ENCODE measurements at places on chromosomes 1 and 21.

DNA sequence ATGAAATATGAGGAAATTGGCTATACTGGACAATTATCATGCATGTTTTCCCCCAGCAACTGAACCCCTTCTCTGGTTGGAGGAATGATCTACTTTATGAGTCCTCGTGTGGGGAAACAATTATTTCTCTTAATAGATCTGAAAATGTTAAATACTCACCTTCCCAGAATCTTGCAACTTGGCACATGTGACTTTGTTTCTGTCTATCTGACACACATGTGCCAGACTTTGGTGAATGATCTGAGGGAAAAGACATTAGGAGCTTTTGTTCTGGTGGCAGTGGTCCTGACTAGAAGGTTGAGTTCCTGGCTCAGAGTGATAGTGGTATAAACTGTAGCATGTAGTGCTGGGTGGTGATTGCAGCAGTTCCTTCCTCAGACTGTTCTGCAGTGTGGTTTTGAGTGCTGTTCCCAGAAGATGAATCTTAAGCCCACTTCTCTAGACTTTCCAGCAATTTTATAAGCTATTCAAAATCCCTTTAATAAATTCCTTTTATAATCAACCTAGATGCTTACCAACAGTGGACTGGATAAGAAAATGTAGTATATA is 59.3 kb upstream of the B3GALNT2 start:
- DNase-seq: no peak

DNA sequence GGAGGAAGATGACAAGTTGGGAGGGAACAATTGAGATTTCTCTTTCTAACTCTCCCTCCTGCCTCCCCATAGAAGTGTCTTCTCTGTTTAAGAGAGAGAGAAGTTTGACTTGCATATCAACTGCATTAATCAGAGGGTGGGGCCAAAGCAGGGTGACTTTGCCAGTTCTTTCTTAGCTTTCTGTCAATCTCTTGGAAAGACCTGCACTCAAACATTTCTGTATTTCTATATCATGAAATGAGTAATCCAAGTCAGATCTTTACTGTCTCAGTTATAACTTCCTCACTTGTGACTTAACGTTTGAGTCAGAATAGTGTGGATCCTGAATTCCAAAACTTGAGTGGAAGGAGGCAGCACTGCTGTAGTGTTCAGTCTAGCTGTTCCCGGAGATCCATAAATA is 180.8 kb upstream of the KCNK2 start:
- DNase-seq: no peak

DNA sequence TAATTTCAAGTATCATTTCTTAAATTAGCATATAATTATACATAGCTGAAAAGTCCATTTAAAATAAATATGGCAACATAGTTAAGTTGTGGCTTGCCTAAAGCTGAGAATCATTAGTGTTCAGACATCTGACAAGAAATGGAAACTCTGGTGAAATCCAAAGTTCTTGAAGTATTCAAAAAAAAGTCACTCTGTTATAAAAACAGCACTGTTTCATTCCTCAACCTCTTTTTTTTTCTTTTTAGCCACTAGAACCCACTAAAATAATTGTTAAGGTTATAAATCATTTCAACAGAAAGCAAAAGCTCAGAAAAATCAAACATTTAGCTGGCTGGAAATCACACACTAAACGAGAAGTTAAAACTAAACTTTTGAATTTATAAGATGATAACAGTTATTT is 476.7 kb downstream of the LTN1 start:
- DNase-seq: no peak

DNA sequence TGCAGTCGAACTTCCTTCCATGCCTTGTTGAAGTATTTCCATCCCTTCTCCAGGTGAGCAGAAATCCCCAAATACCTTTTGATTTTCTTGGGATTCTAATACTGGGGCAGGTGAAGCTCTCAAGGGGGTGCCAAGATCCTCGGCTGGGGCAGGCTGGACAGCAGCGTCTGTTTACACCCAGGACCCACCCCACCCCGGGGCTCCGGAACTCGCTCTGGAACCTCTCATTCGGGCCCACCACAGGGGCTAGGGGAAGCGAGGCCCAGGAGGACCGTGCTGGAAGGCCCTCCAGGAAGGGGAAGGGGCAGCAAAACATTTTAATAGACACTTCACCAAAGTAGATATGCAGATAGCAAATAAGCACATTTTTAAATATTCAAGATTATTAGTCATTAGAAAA is 161.9 kb upstream of the GORAB start:
- DNase-seq: no peak

- no peak for DNase-seq
These were observed 31.4 kb downstream of the DDR2 start for GRCh38 chr1:162663589-162664106.

DNA sequence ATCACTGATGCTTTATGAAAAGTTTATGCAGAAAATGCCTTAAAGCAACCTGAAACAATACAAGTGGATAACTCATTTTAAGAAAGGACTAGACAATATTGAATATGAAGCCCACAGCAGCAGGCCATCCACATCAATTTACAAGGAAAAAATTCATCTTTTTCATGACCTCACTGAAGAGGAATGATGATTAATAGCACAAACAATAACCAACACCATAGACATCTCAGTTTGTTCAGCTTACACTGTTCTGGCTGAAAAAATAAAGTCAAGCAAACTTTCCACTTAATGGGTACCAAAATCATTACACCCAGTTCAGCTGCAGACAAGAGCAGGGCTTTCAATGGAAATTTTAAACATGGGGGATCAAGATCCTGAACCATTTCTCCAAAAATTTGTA is 380.6 kb upstream of the NEGR1 start:
- no peak for DNase-seq

- no peak for DNase-seq
These were observed 28.9 kb downstream of the INAVA start for GRCh38 chr1:200923601-200924000.

GRCh38 chr1:232596666-232597303 is 33.1 kb downstream of the SIPA1L2 start:
- no peak for DNase-seq

- no peak for DNase-seq
These were observed 13.6 kb downstream of the INAVA start for GRCh38 chr1:200908191-200908868.
